ENCODE measurements at places on chromosomes 1 and 21.

GRCh38 chr1:29732453-29732852 is 496.1 kb downstream of the PTPRU start:
- no peaks in the 10 kb centered on the region for H3K36me3 ChIP-seq
- H3K4me3 ChIP-seq: no peak overlapping the region
- peaks cover 5% of the 10 kb centered on the region for H3K4me1 ChIP-seq
- peaks cover 19% of the 10 kb centered on the region for H3K27me3 ChIP-seq

- H3K4me1 ChIP-seq: peaks cover 28% of the 10 kb centered on the region
- peak overlapping the region; percentile 15 for H3K4me3 ChIP-seq
- H3K27me3 ChIP-seq: peaks cover 3% of the 10 kb centered on the region
- peak; percentile 76 for DNase-seq
- peak overlapping the region; percentile 56 for H3K27ac ChIP-seq
Measured at GRCh38 chr1:84847253-84848250, 45.5 kb downstream of the LPAR3 start.

- H3K27ac ChIP-seq: no peak overlapping the region
- H3K4me1 ChIP-seq: peaks cover 20% of the 10 kb centered on the region
- H3K4me3 ChIP-seq: no peak overlapping the region
- H3K27me3 ChIP-seq: peaks cover 8% of the 10 kb centered on the region
Measured at GRCh38 chr1:6771441-6771769, 13.8 kb upstream of the CAMTA1 start.

GRCh38 chr1:170857955-170858354 is 77.4 kb upstream of the MROH9 start:
- H3K27me3 ChIP-seq: peaks cover 8% of the 10 kb centered on the region
- DNase-seq: no peak
- H3K4me1 ChIP-seq: peaks cover 14% of the 10 kb centered on the region
- H3K27ac ChIP-seq: no peak overlapping the region

DNA sequence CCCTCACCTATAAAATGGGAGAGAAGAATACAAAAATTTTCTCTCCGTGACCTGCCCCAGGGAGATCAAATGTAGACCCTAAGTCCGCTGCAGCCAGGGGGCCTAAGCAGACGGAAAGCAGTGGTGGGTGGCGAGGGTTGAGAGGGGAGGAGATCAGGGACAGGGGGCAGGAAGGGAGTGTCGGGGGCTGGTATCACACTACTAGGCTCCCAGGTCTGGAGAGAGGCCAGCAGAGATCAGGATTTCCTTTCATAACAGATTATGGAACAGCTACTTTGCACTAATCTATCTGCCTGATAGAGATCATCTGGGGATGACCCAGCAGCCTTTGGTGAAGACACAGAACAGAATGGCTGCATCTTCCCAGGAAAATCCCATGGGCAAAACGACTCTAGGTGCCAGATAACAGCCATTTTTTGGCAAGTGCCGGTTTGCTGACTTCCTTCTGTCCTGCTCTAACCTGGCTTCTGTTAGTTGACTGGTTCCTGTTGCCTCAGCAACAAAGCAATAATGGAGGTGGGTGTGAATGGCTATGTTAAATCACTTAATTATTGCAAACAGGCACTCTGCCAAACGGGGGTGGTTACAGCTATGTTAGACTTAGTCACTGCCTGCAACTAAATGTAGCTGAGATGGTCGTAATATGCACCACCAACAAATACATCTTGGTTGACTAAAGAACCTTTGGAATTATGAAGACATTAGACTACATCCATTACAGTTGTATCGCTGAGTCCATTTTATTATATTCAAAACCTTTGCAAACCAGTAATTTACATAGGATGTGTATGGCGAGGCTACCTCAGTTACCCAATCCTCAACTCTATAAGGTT is 30.0 kb upstream of the EPS8L3 start:
- H3K27ac ChIP-seq: peak overlapping the region; percentile 66
- H3K36me3 ChIP-seq: no peaks in the 10 kb centered on the region
- H3K4me1 ChIP-seq: peaks cover 44% of the 10 kb centered on the region
- peak; percentile 53 for DNase-seq
- no peak overlapping the region for H3K4me3 ChIP-seq

GRCh38 chr1:51693419-51694155 is 76.7 kb downstream of the OSBPL9 start:
- H3K4me3 ChIP-seq: no peak overlapping the region
- no peaks in the 10 kb centered on the region for H3K27me3 ChIP-seq
- no peak for DNase-seq
- H3K36me3 ChIP-seq: no peaks in the 10 kb centered on the region
- peaks cover 27% of the 10 kb centered on the region for H3K4me1 ChIP-seq
- H3K27ac ChIP-seq: no peak overlapping the region

DNA sequence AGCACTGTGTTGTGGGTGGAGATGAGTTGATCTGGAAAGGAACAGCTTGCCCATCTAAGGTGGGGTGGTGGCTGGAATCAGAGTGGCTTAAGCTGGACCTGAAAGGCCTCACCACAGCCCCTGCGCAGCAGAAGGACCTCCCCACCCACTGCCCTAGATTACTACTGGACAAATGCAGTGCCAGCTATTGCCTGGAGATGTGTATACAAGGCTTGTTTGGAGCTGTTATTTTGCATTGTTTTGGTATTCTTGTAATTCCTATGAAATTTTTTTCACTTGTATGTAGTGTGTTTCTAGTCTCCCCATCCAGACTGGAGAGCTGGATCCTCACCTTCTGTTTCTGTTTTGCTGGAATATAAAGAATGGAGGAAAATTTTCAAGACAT is 1.3 kb upstream of the SLC30A1 start:
- no peak for DNase-seq
- H3K36me3 ChIP-seq: peaks cover 5% of the 10 kb centered on the region
- H3K27me3 ChIP-seq: no peaks in the 10 kb centered on the region
- H3K4me1 ChIP-seq: peaks cover 23% of the 10 kb centered on the region
- peak overlapping the region; percentile 88 for H3K27ac ChIP-seq

Measured in type B pancreatic cell (in vitro differentiated cells).